Calu3 (cell line): ENCODE measurements at places on chromosomes 12 and 14. TPM values are rescaled to one million over a fixed set of nuclear protein-coding genes. Genes with fewer than 3 reads are reported as not detected.

The LALBA gene
- not detected in 2 replicates for total RNA-seq

The CDCA3 gene
- 47.9 and 57.1 TPM in 2 replicates for total RNA-seq

The AHSA1 gene
- 287 and 313 TPM in 2 replicates for total RNA-seq

The TUNAR gene
- not detected in 2 replicates for total RNA-seq

The CABP1 gene
- 0.14 and 0.98 TPM in 2 replicates for total RNA-seq

GRCh38 chr12:122208073-122208820 lies 4.7 kb downstream of the B3GNT4 start:
- no peak overlapping the region for H3K27ac ChIP-seq
- H3K4me3 ChIP-seq, result no peak overlapping the region
- peaks cover 30% of the 10 kb centered on the region for H3K27me3 ChIP-seq
- peaks cover 78% of the 10 kb centered on the region for H3K36me3 ChIP-seq
- DNase-seq, result no peak
- no peaks in the 10 kb centered on the region for H3K4me1 ChIP-seq

DNA sequence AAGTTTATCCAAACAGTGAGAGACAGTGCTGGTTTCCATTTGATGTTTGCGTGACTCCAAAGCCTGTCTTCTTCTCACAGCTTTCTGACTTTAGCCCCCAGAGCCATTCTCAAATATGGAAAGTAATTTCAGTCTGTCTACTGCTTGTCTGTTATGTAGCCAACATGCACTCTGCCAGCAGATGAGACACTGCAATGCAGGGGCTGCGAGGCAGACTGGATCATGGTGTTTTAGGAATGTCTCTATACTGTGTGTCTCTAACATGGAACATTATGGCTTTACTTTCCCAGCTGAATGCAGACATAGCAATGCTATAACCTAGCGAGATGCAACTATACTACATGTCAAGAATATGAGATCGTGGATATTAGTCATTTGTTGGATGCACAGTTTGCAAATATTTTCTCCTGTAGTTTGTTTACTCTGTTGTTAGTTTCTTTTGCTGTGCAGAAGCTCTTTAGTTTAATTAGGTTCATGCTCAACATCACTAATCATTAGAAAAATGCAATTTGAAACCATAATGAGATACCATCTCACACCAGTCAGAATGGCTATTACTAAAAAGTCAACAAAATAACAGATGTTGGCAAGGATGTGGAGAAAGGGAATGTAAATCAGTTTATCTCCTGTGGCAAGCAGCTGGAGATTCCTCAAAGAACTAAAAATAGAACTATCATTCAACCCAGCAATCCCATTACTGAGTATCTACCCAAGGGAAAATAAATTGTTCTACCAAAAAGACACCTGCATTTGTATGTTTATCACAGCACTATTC lies 235.8 kb upstream of the TMTC1 start:
- no peaks in the 10 kb centered on the region for H3K4me1 ChIP-seq
- peaks cover 17% of the 10 kb centered on the region for H3K27me3 ChIP-seq
- no peak overlapping the region for H3K4me3 ChIP-seq
- DNase-seq, result no peak
- no peaks in the 10 kb centered on the region for H3K36me3 ChIP-seq

GRCh38 chr14:68979021-68979721 lies at the start of gene ACTN1:
TSS of gene ACTN1 (minus strand) at chr14:68979302. CDS start at chr14:68979056, 246 bp downstream.
- no peaks in the 10 kb centered on the region for H3K27me3 ChIP-seq
- peak within 1 kb of the TSS; percentile 79 for H3K4me3 ChIP-seq
- peaks cover 55% of the 10 kb centered on the region for H3K4me1 ChIP-seq
- peaks cover 52% of the 10 kb centered on the region for H3K36me3 ChIP-seq

DNA sequence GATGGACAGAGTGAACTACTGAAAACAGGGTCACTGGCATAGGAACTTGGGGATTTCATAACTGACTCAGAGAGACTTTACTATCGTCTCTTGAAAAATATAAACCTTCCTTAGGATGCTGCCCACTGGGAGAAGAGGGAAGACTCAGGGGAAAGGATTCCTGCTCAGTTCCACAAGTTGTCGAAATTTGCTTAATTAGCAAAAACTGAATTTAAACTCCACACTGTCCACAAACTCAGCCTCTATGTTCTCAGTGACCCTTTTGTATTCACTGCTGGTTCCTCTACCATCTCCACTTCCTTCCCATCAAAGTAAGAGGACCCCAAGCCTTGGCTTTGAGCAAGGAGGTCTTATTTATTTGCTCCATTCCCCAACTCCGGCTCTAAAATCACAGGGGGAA lies 7.2 kb upstream of the MYL6B start:
- H3K27ac ChIP-seq, result no peak overlapping the region
- H3K4me3 ChIP-seq, result no peak overlapping the region
- H3K27me3 ChIP-seq, result no peaks in the 10 kb centered on the region

DNA sequence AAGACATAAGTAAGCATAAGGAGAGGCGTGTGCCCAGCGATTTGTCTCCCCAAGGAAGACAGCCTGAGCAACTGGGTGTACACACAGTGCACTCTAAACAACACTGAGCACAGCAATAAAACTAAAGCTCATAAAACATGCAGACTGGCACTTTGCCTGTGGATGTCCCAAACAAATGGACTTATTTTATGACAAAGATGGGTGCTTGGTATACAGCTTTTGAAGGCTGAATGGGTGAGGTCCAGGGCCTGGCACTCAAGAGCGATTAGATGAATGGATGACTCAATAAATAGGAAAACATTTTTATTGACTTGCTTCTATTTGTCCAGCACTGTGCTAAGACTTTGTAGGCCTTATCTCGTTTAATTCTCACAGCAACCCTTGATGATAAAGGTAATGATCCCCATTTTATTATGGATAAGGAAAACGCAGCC lies 28.5 kb downstream of the LGMN start:
- H3K27me3 ChIP-seq, result no peaks in the 10 kb centered on the region
- no peak overlapping the region for H3K27ac ChIP-seq
- H3K4me3 ChIP-seq, result no peak overlapping the region
- DNase-seq, result no peak
- peaks cover 2% of the 10 kb centered on the region for H3K36me3 ChIP-seq
- H3K4me1 ChIP-seq, result peaks cover 12% of the 10 kb centered on the region

GRCh38 chr14:104794099-104794498 lies 1.4 kb downstream of the AKT1 start:
- H3K4me3 ChIP-seq, result peak overlapping the region; percentile 81
- peak; percentile 79 for DNase-seq
- peaks cover 31% of the 10 kb centered on the region for H3K4me1 ChIP-seq
- H3K27ac ChIP-seq, result peak overlapping the region; percentile 35
- H3K36me3 ChIP-seq, result peaks cover 30% of the 10 kb centered on the region
- H3K27me3 ChIP-seq, result no peaks in the 10 kb centered on the region

DNA sequence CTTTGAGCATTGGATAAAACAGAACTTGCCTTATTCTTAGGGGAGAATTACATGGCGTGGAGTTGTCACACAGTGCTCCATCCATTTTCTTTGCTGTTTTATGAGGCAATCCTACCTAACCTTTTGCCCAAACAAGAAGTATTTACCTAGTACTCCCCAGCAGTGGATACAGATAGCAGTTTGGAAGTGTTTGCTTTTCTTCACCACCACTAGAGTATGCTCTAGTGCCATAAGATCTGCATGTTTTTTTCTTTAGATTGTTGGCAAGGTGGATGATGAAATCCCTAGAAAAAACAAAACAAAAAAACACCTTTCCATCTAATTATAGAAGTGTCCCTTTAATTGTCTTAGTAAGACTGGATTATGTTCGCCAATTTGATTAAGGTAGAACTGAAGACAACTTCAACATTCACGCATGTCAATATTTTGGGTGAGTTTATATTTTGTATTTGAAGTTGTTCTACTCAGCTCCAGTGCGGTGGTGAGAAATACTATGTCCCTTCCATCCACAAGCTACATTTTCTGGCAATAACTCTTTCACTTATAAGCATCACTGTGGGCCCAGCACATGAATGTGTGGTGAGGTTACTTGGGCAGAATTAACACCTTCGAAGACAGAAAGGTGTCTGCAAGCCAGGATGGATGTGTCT lies 23.6 kb upstream of the TMEM260 start:
- DNase-seq, result no peak
- no peak overlapping the region for H3K4me3 ChIP-seq
- peaks cover 50% of the 10 kb centered on the region for H3K27me3 ChIP-seq
- no peaks in the 10 kb centered on the region for H3K36me3 ChIP-seq
- H3K4me1 ChIP-seq, result no peaks in the 10 kb centered on the region
- peak overlapping the region; percentile 29 for H3K27ac ChIP-seq

GRCh38 chr12:43282106-43282505 lies 269.9 kb downstream of the ADAMTS20 start:
- no peaks in the 10 kb centered on the region for H3K36me3 ChIP-seq
- no peak overlapping the region for H3K4me3 ChIP-seq
- DNase-seq, result no peak
- peaks cover 23% of the 10 kb centered on the region for H3K4me1 ChIP-seq
- no peaks in the 10 kb centered on the region for H3K27me3 ChIP-seq
- no peak overlapping the region for H3K27ac ChIP-seq
